ENCODE measurements at places on chromosomes 6 and 20. TPM values are rescaled to one million over a fixed set of nuclear protein-coding genes. Genes with fewer than 3 reads are reported as not detected.

DNA sequence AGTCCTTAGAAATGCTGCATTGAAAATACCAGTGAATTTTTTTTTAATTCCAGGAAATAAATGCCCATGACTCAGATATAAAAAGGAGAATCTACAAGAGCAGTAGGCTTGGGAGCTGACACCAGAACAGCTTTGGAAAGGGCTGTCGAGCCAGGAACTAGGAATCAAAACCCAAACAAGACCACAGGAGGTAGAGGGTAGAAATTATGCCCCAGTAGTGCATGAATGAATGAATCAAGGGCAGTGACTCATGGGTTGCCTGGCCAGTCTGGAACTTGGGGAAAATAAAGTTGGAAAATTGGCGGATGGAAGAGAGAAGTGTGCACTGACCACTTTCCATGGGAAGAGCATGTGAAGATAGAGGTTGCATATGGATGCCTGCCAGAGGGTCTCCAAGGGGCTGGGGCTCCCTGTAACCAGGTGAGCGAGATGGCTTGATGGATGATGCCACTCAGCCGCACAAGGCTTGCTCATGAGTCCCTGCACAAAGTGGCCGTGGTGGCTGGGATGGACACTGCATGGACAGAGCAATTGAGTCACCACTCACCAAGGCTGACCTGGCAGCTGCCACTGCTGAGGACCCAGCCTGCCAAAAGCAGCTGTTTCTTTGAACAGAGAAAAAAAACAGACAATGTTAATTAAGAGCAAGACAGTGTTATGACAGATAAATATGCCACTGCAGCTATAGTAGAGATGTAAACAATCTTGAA is 15.2 kb upstream of the MCCD1 start:
- no peak for ATAC-seq

DNA sequence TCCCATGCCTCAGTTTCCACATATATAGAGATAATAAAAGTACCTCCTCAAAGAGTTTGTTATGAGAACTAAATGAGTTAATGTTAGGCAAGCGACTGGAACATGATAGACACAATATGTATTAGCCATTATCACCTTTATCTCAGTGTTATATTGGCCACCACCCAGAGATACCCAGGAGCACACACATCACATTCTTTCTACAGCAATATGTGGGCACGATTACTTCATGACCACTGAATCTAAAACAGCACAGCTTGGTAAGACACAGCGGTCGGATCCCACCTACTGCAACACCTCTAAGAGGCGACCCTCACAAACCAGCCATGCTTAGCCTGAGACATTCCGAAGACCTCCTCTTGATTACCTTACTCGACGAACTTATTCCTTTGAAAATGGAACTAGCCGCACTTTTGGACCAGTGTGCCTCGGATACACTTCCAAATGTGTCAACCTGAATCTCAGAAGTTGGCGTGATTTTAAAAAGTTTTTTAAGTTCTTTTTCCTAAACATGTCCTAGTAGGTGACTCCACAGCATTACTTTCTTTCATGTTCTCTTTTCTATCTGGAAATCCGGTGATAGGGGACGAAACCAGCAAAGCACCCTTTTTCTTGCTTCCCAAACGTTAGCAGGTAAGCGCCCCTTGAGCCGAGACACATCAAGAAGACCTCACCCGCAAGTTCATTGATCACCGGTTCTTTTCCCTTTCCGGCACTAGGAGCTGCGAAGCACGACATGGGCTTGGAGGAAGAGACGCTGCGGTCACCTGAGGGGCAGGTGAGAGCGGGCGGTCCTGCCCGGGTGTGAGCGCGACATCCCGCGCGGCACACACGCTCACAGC is 923 bp downstream of the GMDS start:
- peak; percentile 13 for ATAC-seq

DNA sequence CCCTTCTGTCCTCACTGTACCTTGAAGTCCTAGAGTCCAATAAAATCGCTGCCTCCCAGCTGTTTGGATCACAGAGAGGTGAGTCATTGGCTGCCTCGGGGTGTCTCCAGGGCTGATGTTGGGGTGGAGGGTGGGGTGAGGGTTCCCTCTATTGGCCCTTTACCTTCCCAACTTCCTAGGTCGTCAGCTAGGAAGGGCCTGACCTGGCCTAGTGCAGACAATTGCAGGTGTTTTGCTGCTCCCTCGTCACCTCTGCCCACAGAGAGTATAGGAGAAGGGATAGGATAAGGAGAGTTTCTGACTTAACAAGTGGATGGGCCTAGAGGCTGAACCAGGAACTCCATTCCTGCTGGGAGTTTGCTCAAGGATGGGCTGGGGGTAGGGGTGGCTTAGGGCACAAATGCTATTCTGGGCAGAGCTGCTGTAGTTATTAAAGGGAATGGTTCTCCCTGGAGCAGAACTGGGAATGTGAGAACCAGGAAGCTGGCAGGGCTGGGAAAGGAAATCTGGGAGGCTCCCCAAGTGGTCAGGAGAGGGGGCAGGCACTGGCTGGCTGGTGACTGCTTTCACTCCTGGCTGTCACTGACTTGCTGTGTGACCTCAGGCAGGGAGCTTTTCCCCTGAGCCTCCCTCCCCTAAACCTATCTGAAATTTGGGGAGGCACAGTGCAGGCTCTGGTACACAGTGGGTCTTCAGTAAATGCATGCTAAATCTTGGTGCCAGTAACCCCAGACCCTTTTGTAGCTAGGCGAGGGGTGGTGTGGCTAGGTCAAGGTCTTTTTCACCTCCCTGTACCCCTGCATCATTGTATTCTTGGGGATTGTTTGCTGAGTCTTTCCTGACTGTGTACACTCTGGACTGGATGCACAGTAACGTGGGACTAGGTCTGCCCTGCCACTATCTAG is 1.5 kb downstream of the TP53INP2 start:
- ATAC-seq, result peak; percentile 45

DNA sequence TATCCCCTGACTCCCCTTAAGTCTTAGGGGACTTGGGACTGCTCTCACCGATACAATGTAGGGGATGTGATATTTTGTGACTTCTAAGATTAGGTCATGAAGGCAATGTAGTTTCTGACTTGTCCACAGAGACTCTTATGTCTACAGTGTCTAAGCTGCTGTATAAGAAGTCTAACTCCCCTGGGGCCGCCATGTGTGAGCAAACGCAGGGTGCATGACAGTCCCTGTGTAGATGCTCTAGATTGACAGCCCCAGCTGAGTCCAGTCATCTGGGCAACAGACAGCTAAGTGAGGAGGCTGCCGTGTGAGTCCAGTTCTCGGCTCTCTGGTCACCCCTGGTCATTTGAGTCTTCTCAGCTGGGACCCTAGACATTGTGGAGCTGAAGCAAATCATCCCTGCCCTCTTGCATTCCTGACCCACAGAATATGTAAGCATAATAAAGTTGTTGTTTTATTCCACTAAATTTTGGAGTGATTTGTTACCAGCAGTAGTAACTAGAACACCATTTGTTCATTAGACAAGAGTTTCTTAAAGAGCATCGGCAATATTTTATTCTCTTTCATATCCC is 743.3 kb upstream of the CHD6 start:
- no peak for ATAC-seq

Gene PCMT1
- 43.3 TPM for total RNA-seq

GRCh38 chr6:20630617-20631548 is 96.6 kb downstream of the CDKAL1 start:
- peak; percentile 91 for ATAC-seq

DNA sequence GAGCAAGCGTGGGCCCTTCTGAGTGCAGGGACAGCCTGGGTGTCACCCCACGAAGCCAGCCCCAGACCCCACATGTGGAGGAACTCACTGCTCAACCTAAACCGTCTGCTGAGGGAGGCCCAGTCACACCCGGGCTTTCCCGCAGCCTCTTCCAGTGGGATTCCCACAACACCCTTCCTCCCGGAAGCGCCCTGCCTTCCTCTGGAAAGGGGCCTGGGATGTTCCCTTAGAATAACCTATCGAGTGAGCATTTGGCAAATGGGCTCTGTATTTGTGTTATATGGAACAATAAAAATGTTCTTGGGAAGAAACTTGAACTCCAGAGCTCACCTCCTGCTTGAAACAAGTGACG is 100.0 kb upstream of the DUSP22 start:
- ATAC-seq, result no peak

DNA sequence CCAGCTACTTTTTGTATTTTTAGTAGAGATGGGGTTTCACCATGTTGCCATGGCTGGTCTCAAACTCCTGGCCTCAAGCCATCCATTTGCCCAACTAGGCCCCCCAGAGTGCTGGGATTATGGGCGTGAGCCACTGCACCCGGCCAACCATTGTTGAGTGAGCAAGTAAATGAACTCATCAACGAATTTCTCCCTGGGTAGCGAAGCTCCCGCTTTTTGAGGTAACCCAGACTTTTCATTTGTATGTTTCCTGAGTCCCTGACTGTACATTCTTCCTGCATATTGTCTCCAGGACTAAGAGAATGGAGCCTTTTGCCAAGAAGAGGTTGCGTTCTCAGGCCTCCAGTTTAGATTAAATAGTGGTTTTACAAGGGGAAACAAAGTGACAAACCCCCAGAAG is 36.4 kb downstream of the RIPOR3 start:
- no peak for ATAC-seq

- ATAC-seq, result no peak
Measured at GRCh38 chr6:45369870-45370269, 7.9 kb downstream of the SUPT3H start.
